ENCODE measurements at places on chromosomes 12 and 14.

- DNase-seq: no peak
These were observed 261.0 kb downstream of the DACT1 start for GRCh38 chr14:58898655-58899316.

DNA sequence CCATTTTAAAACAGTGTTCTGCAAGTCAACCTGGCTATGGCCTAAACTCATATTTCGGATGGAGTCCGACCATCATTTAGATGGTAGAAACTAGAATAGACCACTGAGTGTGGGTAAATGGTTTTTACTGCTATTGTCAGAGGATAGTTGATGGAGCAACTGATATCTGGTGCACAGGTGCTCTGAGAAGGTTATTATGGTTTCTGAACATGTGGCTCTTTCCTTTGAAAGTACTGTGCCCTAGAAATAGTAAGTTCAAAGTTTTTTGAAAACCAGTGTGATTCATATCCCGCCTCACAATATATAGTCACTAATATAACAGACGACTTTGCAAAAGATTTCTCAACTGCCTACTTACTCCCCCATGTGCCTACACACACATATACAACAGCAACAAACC lies 64.4 kb upstream of the BTG1 start:
- DNase-seq: no peak

- no peak for DNase-seq
These were observed 210.0 kb downstream of the PPM1H start for GRCh38 chr12:62724947-62725451.

DNA sequence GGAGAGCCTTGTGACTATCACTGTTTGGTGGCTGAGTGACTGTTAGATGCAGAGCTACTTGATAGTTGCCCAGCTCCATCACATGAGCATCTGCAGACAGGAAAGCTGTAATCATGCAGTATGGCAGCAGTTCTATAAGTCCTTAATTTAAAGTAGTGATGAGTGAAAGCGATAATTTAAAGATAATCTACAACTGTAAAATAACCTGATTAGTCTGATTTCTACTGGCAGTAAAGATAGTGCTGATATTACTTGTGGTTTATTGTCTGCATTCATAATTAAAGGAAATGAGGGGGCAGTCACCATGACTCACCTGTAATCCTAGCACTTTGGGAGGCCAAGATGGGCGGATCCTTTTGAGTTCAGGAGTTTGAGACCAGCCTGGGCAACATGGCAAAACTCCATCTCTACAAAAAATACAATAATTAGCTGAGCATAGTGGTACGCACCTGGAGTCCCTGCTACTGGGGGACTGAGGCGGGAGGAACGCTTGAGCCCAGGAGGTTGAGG lies 41.2 kb upstream of the PLEKHD1 start:
- DNase-seq: no peak

GRCh38 chr12:24066865-24067264 lies 117.4 kb upstream of the SOX5 start:
- no peak for DNase-seq

GRCh38 chr12:94123127-94123526 lies 25.2 kb upstream of the PLXNC1 start:
- DNase-seq: no peak

- DNase-seq: no peak
These were observed 1.1 kb downstream of the IKZF4 start for GRCh38 chr12:56021889-56022497.

GRCh38 chr12:91219511-91219910 lies 36.9 kb upstream of the DCN start:
- DNase-seq: no peak

DNA sequence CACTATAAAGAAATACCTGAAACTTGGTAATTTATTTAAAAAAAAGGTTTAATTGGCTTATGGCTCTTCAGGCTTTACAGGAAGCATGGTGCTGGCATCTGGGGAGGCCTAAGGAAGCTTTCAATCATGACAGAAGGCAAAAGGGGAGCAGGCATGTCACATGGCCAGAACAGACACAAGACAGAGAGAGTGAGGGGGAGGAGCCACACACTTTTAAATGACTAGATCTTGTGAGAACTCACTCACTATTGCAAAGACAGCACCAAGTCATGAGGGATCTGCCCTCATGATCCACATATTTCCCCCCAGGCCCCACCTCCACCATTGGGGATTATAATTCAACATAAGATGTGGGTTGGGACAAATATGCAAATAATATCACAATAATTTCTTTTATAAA lies 355.6 kb downstream of the DAD1 start:
- DNase-seq: no peak

DNA sequence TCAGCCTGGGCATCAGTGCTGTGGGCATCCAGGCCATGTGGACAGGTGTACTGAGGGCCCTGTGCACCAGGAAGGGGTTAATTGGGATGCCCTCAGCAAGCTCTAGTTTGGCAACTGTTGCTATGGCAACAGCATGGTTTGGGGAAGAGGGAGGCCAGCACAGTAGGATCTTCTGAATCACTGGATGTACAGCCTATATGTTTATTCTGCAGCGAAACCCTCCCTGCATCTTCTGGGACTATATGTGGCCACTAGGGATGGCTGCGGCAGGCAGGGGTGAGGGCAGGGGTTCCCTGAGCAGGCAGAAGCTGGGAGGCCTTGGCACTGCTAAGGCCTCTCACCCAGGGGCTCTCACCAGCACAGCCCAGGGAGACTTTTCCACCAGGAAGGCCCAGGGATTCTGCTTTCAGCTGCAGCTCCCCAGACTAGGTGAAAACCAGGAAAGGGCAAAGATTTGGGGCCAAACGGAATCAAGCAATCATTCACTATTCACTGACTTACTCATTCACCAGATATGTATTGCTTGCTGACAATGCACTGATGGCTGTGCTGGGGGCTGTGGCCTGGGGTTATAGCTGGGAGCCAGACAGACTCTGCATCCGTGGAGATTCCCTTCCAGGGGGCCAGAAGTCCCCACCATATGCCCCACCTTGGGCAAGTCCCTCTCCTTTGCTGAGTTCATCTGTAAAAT lies 42.8 kb downstream of the IRF2BPL start:
- DNase-seq: no peak

GRCh38 chr14:55710506-55711041 lies 130.6 kb downstream of the KTN1 start:
- no peak for DNase-seq

- DNase-seq: no peak
These were observed 17.0 kb downstream of the RTRAF start for GRCh38 chr14:52006361-52006760.

- DNase-seq: no peak
These were observed 89.3 kb downstream of the IRF2BPL start for GRCh38 chr14:76939015-76939742.

GRCh38 chr14:91888641-91889476 lies 21.5 kb upstream of the TC2N start:
- no peak for DNase-seq

DNA sequence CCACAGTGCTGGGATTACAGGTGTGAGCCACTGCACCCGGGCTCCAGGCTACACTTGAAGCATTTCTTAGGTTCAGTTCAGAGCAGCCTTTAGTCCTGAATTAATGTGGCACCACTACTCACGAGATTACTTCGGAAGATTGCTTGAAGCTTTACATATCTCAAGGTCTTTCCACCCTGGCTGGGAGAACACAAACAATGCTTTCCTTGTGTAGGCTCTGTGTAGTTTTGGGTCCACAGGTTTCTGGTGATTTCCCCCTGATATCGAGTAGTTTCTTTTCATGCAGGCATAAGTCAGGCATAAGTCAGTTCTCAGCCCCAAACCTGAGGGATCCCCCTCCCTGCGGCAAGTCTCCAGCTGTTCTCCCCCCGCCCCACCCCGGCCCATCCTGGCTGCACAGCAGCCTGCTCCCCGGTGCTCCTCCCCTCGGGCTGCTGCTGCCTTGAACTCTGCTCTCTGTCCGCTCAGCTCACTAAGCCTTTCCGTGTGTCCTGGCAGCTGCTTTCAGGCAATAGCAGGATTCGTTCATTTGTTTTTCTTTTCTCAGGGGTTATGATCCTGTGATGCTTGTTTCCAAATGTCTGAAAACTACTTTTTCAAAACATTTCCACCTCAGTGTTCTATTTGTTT lies 417.7 kb downstream of the TMEM121 start:
- no peak for DNase-seq

- peak; percentile 31 for DNase-seq
These were observed 1.9 kb upstream of the BAZ2A start for GRCh38 chr12:56631790-56632700.

DNA sequence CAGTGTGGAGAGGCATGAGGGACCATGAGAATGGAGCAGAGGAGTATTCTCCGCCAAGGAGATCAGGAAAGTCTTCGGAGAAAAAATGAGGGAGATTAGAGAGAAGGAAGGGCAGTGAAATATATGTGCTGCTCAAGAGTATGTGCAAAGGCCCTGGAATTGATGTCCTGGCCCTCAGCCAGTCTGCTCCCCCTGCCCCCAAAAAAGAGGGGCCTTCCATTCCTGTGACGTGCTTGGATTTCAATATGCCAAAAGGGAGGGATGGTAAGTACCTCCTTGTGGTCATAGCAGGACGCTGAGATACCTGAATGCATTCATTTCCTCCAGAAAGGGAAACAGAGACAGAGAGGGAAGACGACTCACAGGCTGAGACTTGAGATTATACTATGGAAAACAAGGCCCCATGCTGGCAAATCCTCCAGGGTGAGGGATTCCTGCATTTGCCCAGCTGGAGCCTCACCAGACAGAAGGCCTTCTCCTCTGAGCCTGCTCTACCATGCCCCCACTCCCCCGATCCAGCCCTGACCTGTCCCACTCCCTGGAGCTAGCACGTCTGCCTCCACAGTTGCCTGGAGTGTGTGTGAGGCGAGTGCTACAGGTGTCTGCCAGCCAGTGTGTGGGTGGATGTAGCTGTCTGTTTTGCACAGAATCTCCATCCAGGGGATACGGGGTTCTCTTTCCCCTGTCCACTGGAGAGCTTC lies 3.9 kb upstream of the RARG start:
- DNase-seq: no peak

DNA sequence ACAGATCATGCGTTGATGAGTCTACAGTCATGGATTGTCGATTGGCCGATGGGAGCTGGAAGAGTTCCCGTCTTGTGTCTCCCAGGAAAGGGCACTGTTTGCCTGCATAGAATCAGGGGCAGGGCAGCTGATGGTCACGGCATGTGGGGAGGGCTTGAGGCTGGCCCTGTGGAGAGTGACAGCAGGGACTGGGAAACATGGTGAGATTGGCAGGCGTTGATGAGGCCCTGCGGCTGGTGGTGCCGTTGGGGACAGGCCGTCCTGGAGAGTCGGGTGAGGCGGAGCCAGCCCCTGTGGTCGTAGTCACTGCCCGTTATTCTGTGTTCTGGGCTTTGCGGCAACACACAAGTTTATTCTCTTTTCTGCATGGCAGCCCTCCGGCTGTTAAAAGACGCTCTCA lies 52.9 kb downstream of the TECPR2 start:
- DNase-seq: no peak

DNA sequence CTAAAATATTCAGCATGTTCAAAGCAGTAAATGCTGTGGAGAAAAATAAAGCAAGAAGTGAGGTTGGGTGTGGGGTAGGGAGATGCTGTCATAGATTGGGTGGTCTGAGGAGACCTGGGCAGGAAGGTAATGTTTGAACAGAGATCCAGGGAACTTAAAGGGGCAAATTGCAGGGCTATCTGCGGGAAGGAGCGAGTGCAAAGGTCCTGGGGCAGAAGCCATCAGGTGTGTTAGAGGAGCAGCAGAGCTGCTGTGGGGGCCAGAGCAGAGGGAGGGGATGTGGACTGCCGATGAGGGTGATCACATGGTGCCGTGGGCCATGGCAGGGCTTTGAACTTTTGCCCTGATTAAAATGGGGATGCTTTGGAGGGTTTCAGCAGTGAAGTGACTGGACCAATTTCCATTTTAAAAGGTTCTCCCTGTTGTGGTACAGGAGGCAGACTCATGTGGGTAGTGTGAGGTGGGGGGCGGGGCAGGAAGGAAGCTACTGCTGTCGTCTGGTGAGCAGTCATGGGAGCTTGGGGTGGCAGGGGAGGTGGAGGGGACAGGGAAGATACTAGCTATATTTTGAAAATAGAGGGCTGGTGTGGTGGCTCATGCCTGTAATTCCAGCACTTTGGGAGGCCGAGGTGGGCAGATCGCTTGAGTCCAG lies 145.0 kb downstream of the AACS start:
- DNase-seq: no peak

DNA sequence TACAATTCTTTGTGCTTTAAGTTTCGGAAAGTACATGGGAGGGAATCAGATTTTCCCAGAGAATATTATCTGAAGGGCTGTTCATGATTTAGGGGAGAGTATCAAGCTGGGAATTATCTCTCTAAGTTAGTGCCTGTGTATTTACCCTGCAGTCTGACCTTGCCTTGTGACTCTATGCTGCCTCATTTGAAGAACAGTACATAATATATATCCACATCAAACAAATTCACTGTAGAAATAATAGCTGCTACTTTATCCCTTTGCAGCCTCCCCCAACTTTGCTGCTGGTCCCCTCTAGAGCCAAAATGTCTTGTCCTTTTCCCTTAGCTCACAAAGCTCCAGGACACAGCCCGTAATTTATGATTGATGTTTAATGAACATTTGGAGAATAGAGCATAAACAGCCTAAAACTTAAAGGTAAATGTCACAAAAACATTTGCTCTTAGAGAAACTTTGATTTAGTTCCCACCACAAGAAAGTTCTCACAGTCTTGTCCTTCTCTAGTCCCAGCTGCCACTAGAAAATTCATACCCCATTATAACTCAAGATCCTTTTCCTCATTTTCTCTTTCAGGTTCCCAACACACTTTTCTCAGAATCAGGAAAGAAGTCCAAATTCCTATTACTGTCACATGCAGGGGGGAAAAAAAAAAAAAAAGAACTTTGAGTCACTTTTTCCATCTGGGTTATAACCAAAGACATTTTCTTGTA lies 1009.6 kb downstream of the FLRT2 start:
- DNase-seq: no peak

DNA sequence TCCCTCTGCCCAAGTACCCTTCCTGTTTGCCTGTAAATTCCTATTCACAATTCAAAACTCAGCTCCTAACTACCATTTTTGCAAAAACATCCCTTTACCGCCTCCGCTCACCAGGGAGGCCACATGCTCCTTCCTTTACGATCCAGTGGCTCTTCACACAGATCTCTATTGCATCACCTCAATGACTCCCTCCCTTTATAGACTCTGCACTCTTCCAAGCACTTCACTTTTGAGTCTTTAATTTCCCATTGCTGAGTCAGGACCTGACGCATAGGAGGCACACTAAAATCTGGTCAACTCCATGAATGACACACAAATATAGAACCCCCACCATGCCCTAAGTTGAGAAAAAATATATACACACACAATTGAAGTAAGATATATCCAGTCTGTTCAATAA lies 45.9 kb downstream of the PPP1R13B start:
- no peak for DNase-seq

DNA sequence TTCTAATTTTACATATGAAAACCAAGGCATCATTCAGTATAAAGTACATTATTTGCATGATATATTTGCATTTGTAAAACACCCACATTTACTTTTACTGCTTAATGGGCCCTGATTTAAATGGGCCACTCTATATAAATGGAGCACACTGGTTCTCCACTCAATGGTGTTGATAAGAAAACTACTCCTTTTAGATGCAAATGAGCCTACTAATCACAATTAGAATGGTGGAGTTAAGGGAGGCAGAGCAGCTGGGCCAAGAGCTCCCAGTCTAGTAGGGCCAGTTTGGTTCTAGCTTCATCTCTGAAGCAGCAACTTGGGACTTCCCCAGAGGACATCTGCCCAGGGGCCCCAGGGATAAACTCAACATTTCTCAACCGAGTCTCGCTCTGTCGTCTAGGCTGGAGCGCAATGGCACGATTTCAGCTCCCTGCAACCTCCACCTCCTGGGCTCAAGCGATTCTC lies 120.7 kb downstream of the FOXN3 start:
- DNase-seq: no peak

- no peak for DNase-seq
These were observed 138.2 kb upstream of the PWP1 start for GRCh38 chr12:107547389-107547788.

GRCh38 chr12:25074113-25074512 lies 120.8 kb downstream of the DNAI7 start:
- no peak for DNase-seq

Measured in effector memory CD4-positive, alpha-beta T cell (primary cell).